DMS79 (cell line): ENCODE measurements at places on chromosomes 16 and 17.

DNA sequence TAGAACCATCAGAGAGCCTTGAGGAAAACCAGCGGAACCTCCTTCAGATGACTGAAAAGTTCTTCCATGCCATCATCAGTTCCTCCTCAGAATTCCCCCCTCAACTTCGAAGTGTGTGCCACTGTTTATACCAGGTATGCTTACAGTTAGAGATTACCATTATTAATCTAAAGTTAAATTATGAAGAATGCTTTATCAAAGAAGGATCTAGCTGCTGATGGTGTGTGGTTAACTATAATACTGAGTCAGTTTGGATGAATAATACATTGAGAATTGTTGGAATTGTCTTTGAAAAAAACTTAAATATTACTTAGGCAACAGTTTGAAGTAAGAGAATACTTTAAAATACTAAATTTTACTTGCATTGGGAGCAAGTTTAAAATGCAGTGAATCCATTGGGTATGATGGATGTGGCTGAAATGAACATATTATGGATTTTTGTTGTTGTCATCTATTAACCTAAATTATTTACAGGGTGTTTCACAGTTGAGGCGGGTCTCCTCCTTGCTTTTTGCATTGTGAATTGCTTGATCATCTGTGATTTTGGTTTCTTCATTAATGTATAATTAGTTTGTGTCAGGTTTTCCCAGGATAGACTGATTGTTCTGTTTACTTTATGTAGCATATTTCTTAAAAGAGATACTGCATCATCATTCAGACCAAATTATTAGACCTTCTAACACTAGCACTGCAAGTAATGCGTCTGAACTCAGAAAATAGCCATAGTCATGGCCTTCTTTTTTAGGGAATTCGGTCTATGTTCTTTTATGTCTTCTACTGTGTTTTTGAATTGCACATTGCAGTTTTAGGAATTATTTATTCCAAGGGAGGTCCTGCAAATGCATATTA, 47.8 kb downstream of the OMG start:
- no peak for DNase-seq

- no peak for DNase-seq
Observed at GRCh38 chr17:50205111-50205962, 3.9 kb upstream of the COL1A1 start.

DNA sequence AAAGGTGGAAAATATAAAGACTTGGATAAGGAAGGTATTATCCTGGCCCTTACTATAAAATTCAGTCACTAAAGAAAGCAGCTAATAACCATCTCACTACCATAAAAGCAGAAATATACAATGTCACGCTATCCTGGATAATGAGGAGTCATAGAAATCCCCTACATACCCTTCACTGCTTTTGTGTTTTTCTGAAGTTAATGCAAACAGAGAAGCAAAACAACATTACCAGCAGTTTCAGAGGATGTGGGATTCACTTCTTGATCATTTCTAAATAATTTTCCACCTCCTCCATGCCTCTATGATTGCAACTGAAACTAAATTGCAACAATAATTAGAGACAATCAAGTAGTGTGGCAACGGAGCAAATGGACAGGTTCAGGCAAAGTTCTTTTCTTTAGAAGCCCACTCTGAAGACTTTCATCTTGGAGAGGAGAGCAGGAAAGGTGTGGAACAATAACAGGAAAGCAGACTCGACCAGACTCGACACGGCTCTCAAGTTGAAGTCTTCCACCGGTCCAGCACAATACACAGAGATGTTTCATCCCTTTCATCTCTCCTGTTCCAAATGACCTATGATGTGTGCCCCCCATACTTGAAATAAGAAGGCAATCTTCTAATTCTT, 10.2 kb downstream of the CYTH1 start:
- DNase-seq, result no peak

DNA sequence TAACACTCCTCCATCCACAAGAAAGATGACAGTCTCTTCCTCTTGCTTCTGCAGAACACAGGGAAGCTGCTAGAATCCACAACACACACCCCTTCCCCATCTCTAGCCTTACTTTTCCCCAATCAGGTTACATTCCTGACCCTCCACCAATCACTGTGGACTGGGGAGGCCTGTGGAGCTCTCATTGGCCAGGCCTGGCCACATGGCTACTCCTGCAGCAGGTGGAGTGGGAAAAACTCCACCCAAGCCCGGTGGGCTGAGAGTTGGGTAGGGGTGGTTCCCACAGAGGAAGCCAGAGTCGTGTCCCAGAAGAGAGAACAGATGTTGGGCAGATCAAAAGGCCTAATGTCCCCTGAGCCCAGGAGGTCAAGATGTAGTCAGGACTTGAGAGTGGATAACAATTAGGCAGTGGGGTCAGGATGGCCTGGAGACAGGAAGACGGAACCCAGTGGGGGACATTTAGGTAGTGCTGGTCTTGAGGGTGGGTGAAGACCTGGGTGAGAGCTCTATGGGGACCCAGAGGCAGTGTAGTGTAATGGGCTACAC, 22.1 kb downstream of the COQ7 start:
- no peak for DNase-seq

DNA sequence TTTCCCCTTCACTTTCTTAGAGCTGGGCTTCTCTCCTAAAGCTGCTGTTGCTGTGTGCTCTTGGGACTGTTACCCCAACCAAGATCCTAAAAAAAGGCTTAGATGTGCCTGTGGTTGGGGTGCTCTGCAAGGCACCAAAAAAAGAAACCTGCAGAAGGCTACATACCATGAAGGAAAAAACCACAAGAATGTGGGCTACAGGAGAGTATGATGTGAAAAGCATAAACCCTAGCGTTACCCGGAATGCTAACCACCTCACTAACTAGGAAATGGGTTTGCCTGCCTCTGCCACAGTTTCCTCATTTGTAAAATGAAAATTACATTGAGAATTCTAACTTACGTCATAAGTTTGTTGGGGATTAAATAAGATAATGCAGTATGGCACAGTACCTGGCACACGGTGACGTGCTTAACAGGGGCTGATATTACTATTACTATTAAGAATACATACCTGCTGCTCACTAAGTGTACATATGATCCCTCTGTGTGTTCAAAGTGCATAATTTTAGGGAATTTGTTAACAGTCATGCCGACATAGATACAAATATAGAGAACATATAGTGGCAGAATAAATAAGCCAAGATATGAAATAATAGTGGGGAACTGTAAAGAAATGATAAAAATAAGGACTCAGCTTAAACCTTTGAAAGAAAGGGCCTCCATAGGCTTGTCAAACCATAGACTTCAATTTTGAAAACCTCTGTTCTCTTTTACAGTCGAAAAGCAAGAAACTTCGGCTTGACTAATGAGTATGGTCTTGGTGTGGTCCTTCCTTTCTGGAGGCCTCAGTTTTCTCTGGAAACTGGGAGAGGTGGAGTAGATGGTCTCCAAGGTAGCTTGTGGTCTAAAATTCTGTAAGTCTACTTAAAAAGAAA, 177.8 kb upstream of the TBX2 start:
- DNase-seq, result no peak

GRCh38 chr17:273981-274832, 78.4 kb downstream of the RPH3AL start:
- no peak for DNase-seq

GRCh38 chr17:74493331-74493833, 26.9 kb downstream of the CD300A start:
- DNase-seq, result peak; percentile 3

DNA sequence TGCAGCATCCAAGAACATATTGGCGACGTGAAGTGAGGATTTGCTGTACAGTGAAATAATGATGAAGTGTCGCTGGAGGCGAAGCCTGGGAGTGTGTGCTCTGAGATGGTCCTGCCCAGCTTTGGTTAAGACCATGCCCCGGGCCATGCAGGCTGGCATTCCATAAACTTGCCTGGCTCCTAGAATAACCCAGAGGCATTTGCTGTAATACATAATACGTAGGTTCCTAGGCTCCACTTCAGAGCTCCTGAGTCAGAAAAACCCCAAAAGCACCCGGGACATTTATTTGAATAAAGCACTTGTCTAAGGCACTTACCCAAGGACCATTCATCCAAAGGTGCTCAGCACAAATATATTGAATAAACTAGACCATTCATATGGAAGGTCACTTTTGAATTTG, 279.3 kb downstream of the ABCC12 start:
- no peak for DNase-seq

- DNase-seq, result no peak
Observed at GRCh38 chr17:1882836-1883235, 53.0 kb downstream of the RPA1 start.

- DNase-seq, result no peak
Observed at GRCh38 chr16:47986031-47986430, 169.8 kb downstream of the ABCC12 start.

DNA sequence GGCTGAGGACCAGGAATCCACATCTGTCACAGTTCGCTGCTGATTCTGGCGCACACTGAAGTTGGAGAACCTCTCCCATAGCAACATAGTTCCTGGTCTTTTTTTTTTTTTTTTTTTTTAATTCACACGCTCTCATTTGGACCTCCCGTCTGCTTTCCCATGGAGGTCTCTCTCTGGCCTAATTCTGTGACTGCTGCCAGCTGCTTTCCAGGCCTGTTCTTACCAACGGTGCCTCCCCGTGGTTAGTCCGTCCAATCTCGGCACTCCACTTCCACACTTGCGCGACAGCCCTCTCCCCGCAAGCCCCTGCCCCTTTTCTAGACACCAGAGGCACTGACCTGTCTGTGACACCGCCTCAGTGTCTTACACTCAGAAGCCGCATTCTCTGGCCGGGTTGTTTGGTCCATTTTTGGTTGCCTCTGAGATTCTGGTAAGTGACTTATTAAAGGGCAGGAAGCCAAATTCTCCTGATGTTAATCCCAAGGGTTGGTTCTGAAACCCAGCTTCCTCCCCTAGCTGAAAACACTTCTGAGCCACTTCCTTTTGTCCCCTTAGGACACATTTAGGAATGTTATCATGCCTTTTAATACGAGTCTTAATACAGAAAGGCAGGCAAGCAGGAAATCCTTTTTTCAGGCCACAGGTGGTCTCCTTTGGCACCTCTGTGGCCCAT, 1.1 kb upstream of the AKTIP start:
- DNase-seq, result peak; percentile 10

DNA sequence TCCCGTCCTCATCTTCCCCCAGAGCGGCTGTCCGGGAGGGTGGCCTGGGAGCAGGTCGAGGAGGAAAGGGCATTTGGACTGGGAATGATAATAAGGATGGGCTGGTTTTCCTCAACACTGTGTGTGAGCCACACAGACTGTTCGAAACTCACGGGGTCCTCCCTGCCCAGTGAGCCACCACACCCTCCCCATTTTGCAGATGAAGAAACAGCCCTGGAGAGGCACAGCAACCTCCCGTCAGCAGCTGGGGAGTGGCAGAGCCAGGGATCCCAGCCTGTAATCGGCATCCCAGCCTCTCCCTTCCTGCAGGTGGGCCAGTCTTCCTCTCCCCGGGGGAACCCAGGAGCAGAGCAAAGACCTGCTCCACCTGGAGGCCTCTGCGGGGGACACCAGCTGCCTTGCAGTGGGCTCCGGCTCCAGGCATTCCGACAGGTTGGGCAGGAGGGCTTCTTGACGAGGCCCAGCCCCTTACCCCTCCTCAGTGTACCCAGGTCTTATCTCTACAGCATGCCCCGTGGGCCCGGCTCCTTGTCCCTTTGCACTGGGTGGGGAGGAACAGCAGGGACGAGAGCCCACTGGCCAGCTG, 23.8 kb downstream of the ENGASE start:
- DNase-seq, result no peak

GRCh38 chr16:48106446-48106845, 49.3 kb downstream of the ABCC12 start:
- DNase-seq, result no peak

GRCh38 chr17:72967977-72968585, 124.4 kb downstream of the SLC39A11 start:
- no peak for DNase-seq

- DNase-seq, result no peak
Observed at GRCh38 chr17:21374441-21375161, 1.6 kb upstream of the KCNJ12 start.

GRCh38 chr17:57152967-57153528, 68.0 kb downstream of the AKAP1 start:
- DNase-seq, result no peak

GRCh38 chr17:82985973-82986372, 93.4 kb upstream of the METRNL start:
- peak; percentile 41 for DNase-seq

DNA sequence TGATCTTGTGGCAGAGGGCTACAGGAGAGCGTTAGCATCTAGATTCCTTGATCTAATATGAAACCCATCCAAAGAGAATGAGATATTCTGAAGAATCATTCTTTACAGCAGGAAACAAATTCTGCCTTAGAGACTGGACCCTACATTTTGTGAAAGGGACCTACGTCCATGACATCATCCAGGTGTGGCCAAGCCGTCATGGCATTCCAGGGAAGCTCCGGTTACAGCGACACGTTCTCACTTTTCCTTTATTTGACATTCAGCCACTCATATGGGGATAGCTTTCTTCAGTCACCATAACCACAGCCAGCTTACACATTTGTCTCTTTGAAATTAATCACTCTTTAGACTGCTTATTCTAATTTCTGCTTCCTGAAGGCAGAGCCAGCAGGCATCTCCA, 408.1 kb downstream of the XYLT1 start:
- no peak for DNase-seq

GRCh38 chr17:63665527-63666214, 34.3 kb downstream of the LIMD2 start:
- no peak for DNase-seq
